ENCODE measurements at places on chromosomes 3 and 15. TPM values are rescaled to one million over a fixed set of nuclear protein-coding genes. Genes with fewer than 3 reads are reported as not detected.

DNA sequence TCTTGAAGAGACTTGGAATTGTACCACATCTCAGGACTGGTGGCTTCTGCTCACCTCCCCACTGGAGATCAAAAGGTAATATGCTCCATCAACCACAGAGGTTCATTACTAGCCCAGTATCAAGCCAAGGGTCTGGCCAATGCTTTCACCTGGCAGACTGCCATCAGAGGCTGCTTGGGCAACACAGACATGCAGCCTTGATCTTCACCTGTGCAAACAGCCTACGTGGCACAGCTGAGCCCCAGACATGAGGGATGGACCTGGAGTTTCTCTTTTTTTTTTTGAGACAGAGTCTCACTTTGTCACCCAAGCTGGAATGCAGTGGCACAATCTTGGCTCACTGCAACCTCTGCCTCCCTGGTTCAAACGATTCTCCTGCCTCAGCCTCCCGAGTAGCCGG is 105.6 kb upstream of the HES1 start:
- H3K4me1 ChIP-seq, result peaks cover 52% of the 10 kb centered on the region
- no peak overlapping the region for H3K4me3 ChIP-seq
- no peaks in the 10 kb centered on the region for H3K27me3 ChIP-seq
- DNase-seq, result no peak
- H3K36me3 ChIP-seq, result no peaks in the 10 kb centered on the region

DNA sequence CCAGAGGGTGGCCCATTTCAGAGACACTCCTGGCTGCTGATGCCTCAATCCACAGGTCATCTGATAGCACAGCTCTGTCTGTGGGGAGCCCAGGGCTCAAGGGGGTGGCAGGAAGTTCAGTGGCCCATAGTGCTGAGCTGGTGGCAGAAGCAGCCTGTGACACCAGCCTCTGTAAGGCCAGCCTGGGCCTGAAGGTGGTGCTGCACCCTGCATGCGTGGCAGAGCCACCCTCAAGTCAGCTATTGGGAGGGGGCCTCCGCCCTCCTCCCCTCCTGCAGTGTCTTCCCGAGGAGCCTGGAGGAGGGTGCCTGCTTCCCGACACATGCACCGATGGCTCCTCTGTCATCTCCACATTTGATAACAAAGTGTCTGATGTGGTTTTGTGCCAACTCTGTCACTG is 3.0 kb downstream of the PLA1A start:
- no peak overlapping the region for H3K4me3 ChIP-seq
- DNase-seq, result no peak
- no peaks in the 10 kb centered on the region for H3K36me3 ChIP-seq
- H3K27ac ChIP-seq, result no peak overlapping the region
- no peaks in the 10 kb centered on the region for H3K27me3 ChIP-seq
- H3K4me1 ChIP-seq, result peaks cover 46% of the 10 kb centered on the region

- H3K27ac ChIP-seq, result no peak overlapping the region
- no peak overlapping the region for H3K4me3 ChIP-seq
- DNase-seq, result no peak
- no peaks in the 10 kb centered on the region for H3K27me3 ChIP-seq
- no peaks in the 10 kb centered on the region for H3K4me1 ChIP-seq
Observed at GRCh38 chr15:25508369-25509002, 69.7 kb upstream of the UBE3A start.

GPR149 gene
- not detected for total RNA-seq

DNA sequence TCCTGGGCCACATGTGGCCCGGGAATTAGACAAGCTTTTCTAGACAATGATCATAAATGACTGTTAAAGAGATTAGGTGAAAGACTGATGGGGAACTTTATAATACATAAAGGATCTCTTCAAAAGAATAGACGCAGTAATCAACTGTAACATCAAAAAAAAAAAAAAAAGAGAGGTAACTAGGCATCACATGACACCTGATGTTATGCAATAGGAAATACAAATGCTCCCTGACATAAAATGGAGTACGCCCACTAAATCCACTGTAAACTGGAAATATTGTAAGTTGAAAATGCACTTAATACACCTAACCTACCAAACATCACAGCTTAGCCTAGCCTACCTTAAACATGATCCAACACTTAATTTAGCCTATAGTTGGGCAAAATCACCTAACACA is 27.2 kb downstream of the GSK3B start:
- no peaks in the 10 kb centered on the region for H3K27me3 ChIP-seq
- no peak overlapping the region for H3K4me3 ChIP-seq
- peaks cover 53% of the 10 kb centered on the region for H3K4me1 ChIP-seq
- peaks cover 6% of the 10 kb centered on the region for H3K36me3 ChIP-seq
- DNase-seq, result no peak
- no peak overlapping the region for H3K27ac ChIP-seq

DNA sequence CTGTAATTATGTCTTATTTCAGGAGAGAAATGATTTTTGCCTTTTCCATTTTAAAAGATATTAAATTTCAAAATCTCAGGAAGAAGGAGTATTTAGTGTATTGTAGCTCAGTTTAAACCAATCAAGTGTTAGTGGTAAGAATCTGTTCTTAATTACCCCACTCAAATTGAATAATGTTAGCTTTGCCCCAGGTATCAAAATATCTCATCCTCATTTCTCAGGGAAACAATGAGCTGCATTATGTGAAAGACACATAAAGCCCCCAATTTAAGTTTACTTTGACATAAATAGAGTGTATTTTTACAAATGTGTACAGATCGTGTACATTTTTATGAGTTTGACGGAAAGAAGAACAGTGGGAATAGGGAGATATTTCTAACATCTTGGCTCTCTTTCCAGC is 317.4 kb upstream of the RARB start:
- DNase-seq, result no peak
- H3K4me1 ChIP-seq, result no peaks in the 10 kb centered on the region
- no peaks in the 10 kb centered on the region for H3K27me3 ChIP-seq
- H3K27ac ChIP-seq, result no peak overlapping the region

- H3K4me3 ChIP-seq, result no peak overlapping the region
- H3K27ac ChIP-seq, result no peak overlapping the region
- no peaks in the 10 kb centered on the region for H3K36me3 ChIP-seq
Observed at GRCh38 chr3:102006812-102007485, 157.6 kb downstream of the NFKBIZ start.

- no peak overlapping the region for H3K27ac ChIP-seq
- H3K36me3 ChIP-seq, result no peaks in the 10 kb centered on the region
- peaks cover 7% of the 10 kb centered on the region for H3K4me1 ChIP-seq
- no peaks in the 10 kb centered on the region for H3K27me3 ChIP-seq
- no peak for DNase-seq
Observed at GRCh38 chr3:117010318-117010717, 300.7 kb downstream of the TUSC7 start.

Data from activated B cell treated with CpG ODN at 0.5 μM for 24 hours (primary cell).